Nephron progenitor cell (in vitro differentiated cells): ENCODE measurements at places on chromosomes 16 and 17.
A peak's percentile ranks its signal among the peaks of the same experiment; 100 is the strongest.

DNA sequence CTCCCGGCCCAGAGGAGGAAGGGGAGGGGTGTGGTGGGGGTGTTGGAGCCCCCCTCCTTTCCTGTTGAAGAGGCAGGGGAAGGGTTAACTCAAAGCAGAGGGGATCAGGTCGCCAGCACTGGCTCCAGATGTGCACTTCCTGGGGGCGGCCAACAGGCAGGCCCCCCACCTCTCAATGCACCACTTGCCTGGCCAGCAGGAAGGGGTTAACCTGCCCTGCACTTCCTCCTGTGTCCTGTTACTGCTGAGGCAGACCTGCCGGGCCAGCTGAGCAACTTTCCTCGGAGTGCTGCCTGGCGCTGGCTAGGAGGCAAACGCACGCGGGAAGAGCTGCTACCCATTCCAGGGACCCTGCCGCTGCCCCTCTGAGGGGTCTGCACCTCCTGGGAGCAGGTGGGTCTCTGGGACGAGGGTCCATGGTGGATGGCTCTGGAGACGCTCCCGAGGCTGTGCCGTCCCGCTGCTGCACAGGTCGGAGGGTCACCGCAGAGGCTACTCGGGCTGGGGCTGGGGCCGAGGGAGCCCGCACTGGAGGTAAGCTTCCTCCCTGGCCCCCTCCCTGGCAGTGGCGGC is at the start of gene EPN3:
EPN3 (plus strand) TSS at position 284 of the 573 bp plus-strand sequence. CDS start 3,822 bp downstream, outside the sequence.
- peaks cover 70% of the 10 kb centered on the region for H3K27me3 ChIP-seq
- DNase-seq, result no peak
- no peaks in the 10 kb centered on the region for H3K36me3 ChIP-seq
- peak within 1 kb of the TSS; percentile 74 for H3K4me3 ChIP-seq
- no peak within 1 kb of the TSS for H3K27ac ChIP-seq
- peaks cover 51% of the 10 kb centered on the region for H3K4me1 ChIP-seq

- H3K27ac ChIP-seq, result no peak overlapping the region
- H3K27me3 ChIP-seq, result no peaks in the 10 kb centered on the region
- no peaks in the 10 kb centered on the region for H3K36me3 ChIP-seq
- no peaks in the 10 kb centered on the region for H3K4me1 ChIP-seq
- no peak overlapping the region for H3K4me3 ChIP-seq
Observed at GRCh38 chr16:22624800-22625533, 114.3 kb downstream of the NPIPB5 start.

- no peak overlapping the region for H3K4me3 ChIP-seq
- DNase-seq, result no peak
- H3K4me1 ChIP-seq, result no peaks in the 10 kb centered on the region
Observed at GRCh38 chr17:59680314-59680713, 26.9 kb downstream of the PTRH2 start.

GRCh38 chr17:42270170-42270535 is 6.0 kb downstream of the STAT5B start:
- H3K27me3 ChIP-seq, result peaks cover 7% of the 10 kb centered on the region
- H3K36me3 ChIP-seq, result peaks cover 6% of the 10 kb centered on the region
- no peak overlapping the region for H3K4me3 ChIP-seq
- peaks cover 45% of the 10 kb centered on the region for H3K4me1 ChIP-seq
- DNase-seq, result no peak

DNA sequence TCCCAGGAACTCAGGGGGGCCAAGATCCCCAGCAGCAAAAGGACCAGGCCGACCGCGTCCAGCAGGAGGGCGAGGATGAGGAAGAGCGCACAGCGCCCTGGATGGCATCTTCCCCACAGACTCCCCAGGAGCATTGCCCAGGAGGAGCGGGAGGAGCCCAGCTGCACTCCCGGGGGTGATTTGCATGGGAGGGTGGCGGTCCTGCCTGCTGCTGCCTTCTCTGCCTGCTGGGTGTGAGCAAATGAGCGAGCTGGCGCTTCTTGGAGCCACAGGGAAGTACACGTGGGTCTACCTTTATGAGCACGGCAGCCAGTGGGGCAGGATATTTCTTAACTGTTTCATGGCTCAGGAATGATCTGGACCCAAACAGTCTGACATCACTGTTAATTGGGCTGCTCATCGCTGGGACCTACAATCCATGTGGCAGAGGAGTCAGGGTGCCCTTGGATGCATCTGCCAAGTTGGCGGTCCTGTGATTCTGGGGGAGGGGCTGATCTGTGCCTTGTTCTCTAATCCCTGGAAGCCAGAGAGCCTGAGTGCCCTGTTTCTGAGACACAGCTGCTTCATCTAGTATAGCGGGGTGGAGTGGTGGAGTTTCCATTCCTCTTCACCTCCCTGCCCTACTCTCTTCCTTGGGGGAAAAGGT is at the start of gene TMEM238L:
TMEM238L (minus strand) TSS at position 270 of the 646 bp plus-strand sequence; CDS start at position 134, 136 bp downstream.
- H3K4me1 ChIP-seq, result peaks cover 18% of the 10 kb centered on the region
- DNase-seq, result no peak
- no peak within 1 kb of the TSS for H3K4me3 ChIP-seq
- H3K36me3 ChIP-seq, result no peaks in the 10 kb centered on the region
- H3K27ac ChIP-seq, result no peak within 1 kb of the TSS
- peaks cover 11% of the 10 kb centered on the region for H3K27me3 ChIP-seq
